Fibroblast of pulmonary artery (primary cell): ENCODE measurements at places on chromosomes 2 and 18.

- DNase-seq: no peak
These were observed 46.8 kb upstream of the DARS1 start for GRCh38 chr2:136032192-136032591.

DNA sequence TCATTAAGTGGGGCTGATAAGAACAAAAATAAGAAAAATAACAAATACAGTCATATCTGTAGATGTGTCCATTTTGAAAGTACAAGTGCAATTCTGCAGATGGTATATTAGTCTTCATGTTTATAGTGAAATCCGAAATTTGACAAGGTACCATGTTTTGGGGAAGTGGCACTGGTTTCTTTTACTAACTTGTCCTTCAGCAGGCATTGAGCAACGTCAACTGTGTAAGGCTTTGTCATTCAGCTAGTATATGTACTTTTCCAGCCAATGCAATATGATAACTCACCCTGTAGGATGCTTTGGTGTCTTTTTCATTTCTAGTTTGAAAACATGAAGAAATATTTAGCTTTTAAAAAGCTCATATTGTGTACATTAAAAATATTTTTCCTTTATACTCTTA, 139.9 kb downstream of the MCFD2 start:
- no peak for DNase-seq

GRCh38 chr18:47168913-47169312, 7.3 kb downstream of the IER3IP1 start:
- DNase-seq: no peak

DNA sequence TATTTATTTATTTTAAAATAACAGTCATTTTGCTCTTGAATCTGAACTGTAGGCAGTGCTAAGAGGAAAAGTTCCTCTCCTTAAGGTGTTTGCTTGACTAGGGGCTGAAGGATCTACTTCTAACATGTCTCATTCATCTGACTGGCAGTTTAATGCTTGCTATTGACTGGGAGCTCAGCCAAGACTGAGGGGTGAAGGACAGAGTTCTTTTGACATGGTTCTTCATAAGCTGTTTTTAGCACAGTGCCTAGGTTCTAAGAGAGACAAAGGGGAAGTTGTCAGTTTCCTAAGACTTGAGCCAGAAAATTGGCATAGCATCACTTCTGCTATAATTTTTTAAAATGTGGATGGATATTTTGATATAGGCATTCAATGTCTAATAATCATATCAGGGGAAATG, 73.0 kb downstream of the COMMD1 start:
- peak; percentile 8 for DNase-seq

- DNase-seq: no peak
These were observed 42.5 kb upstream of the ASAP2 start for GRCh38 chr2:9164112-9164608.

DNA sequence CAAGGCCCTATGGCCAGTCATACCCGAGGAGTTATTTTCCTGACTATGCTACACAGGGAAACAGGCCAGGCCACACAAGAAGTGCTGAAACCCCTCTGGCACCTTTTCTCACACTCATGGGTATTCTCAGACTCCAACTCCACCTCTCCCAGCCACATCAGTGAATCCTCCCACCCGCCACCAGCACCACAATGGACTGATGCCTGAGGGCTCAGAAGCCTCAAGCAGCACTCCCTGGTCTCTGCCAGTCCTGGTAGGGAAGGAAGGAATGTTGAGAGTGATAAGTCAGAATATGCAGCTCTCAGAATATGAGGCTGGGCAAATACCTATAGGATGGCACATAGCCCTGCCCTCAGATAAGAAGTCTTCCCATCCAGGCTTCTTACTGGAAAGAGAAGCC, 391.1 kb downstream of the ALK start:
- peak; percentile 6 for DNase-seq

DNA sequence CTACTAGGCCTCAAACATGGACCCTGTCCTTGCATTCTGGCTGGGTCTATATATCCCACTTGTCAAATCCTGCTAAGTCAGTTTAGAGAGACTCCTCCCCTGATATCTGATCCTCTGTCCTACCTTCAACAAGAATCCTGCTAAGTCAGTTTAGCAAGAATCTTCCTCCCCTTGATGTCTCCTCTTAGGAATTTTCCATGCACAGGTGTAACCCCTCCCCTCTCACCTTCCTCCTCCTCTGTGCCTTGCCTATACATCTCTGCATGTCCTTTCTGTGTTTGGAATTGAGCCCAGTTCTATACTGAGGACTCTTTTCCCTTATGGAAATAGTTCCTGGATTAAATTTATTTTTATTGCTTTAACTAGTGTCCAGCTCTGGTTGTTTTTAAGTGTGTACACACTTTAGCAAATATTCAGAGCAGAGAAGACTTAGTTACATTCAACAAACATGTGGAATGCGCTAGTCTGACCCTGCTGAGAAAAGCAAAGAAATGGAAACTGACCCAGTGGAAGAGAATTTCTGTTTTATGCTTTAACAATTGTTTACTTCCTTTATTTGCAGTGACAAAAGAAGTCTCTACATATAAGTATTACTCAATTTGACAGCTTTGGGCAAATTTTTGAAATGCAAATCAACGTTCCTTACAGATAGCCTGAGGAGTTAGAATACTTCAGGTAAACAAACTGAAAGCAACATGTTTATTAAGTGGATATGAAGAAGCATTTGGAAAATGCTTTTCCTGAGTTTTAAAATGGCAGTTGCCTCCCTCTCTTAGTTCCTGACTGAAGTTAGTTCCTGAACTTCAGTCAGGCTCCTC, 80.6 kb downstream of the RIT2 start:
- DNase-seq: no peak

DNA sequence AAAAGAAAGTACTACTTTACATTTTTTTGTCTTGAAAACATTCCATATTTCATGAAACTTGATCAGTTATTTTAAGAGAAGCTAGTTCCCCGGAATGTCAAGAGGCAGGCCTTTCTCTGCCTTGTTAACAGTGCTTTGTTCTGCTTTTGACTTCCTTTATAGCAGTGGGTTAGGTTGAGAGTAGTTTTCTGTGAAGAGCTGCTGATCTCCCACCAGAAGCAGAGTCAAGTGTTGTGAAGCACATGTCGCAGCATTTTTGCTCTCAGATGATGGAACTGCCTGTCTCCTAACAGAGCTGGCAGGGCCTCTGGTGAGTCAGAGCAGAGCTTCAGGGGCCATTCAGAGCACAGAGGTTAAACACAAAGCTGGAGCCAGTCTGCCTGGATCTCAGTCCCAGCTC, 871.8 kb downstream of the SLC4A3 start:
- peak; percentile 52 for DNase-seq

- DNase-seq: peak; percentile 46
These were observed 586.5 kb upstream of the SLC8A1 start for GRCh38 chr2:41038408-41038807.

- no peak for DNase-seq
These were observed 170.2 kb downstream of the NRP2 start for GRCh38 chr2:205852457-205852856.

- DNase-seq: peak; percentile 10
These were observed 534.9 kb upstream of the TNP1 start for GRCh38 chr2:217394510-217395351.

DNA sequence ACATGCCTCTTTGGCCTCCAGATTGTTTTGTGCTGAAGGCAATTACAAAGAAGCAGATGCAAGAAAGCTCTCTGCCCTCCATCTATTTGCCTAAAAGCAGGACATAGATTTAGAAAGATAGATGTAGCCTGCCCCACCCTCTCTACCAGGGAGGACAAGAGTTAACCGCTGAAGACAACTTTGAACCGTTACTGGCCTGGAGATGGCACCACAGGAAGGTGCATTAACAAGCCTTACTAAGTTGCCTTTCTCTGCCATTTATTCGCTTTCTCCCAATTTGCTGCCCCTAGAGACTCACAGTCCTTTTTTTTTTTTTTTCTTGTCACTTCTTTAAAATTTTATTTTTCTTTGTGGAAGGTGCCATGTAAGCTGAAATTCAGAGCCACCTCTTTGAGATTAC, 28.8 kb upstream of the RMDN2 start:
- DNase-seq: peak; percentile 26

- DNase-seq: no peak
These were observed 4.9 kb downstream of the NOP58 start for GRCh38 chr2:202270487-202270886.

GRCh38 chr18:48580066-48580465, 41.2 kb downstream of the CTIF start:
- no peak for DNase-seq

DNA sequence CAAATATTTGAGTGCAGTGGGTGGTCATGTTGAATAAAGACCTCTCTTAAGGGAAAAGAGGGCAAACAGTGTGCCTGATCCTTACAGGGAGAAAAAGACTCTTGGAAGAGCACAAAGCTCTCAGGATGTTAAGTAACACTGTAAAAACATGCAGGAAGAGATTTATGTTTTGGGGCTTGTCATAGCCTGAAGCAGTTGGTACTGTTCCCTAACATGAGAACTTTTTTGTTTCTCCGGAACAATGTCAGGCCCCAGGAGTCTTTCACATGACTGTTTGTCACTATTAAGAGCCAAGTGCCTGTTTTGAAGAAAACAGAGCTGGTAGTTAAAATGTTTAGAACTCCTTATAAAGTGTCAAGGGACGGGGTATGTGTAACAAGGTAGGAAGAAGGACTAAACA, 83.7 kb upstream of the B3GNT2 start:
- DNase-seq: peak; percentile 16

DNA sequence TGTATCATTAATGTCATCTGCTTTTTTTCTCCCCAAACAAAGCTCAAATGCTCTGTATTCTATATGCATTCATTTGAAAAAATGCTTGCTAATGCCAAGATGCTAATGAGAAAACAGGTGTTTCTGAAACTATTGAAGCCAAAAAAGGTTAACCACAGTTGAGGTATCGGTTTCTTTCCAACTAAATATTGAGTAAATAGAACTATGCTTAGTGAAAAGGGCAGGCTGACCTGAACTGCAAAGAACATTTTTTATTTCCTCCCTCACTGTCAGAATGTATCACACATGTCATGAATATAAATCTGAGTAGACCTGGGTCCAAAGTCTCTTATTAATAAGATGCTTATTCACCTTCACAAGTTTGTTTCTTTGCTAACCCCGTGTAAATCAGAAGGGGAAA, 866.6 kb downstream of the CPS1 start:
- no peak for DNase-seq

GRCh38 chr2:873651-874580, 76.7 kb upstream of the SNTG2 start:
- no peak for DNase-seq

- peak; percentile 92 for DNase-seq
These were observed 193.0 kb upstream of the RGPD4 start for GRCh38 chr2:107633580-107634147.

DNA sequence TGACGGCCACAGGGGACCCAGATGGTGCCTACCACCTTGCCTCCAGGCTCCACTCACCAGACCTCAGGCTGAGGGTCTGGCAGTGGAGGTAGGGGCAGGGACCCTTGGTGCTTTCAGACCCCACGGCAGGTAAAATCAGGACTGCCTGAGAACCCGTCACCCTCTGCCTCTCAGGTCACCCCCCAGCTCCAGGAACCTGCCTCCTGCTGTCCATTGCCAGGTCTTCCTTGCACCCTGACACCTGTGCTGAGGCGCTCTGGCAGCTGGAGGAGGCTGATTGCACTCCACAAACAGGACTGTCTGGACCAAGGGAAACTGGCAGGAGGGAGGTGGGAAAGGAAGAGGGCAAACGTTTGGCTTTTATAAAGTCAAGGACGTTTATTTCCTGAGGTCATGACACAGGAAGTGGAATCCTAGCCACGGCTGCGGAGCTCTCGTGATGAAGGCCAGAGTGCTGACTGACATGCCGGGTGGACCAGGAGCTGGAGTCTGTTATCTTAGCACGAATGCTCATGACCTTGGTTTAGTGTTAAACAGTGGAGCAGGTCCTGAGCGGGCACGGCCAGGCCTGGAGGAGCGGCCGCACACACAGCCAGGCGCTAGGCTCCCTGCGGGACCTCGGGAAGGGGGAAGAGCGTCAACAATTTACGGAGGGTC, 40.5 kb downstream of the ANO7 start:
- DNase-seq: no peak

DNA sequence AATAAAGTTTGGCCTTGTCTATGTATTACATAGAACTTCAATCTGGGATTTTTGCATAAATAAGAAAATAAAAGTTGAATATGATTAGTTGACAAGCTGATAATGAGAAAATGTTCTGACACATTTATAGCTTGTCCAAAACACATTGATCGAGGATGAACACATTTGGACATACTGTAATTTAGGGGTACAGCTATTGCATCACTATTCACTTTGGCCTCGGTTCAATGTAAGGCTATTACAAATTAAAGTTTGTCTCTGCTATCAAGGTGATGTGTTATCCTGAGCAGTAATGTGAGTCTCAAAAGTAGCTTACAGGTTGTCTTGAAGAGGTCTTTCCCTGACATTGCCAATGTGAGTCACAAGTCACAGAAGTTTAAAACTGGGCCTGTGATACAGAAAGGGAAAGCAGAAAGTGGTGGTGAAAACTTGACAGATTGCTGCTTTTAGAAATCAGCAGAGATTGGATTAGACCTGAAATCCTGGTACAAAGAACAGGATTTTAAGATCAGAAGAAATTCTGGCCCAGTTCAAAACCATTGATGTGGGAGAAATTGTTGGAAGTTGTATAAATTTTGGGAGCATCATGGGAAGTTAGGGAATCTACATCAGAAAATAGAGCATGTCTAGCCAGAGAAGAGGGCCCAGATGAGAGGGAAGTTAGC, 674.1 kb downstream of the NYAP2 start:
- no peak for DNase-seq

DNA sequence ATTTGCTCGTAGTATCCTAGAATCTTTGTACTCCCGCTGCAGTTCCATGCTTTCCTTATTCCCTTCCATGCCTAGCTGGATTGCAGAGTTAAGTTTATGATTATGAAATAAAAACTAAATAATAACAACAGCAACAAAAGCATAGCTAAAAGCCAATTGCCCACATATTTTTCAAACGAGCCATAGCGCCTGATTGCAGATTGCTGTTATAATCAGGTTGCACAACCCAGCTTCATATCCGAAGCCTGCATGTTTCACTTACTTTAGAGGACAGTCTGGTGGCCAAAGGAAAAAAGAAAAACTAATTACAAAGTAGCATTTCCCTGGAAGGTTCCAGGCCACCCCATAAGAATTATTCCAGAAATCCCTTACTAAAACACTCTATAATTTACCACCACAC, 31.9 kb upstream of the PNO1 start:
- DNase-seq: no peak

DNA sequence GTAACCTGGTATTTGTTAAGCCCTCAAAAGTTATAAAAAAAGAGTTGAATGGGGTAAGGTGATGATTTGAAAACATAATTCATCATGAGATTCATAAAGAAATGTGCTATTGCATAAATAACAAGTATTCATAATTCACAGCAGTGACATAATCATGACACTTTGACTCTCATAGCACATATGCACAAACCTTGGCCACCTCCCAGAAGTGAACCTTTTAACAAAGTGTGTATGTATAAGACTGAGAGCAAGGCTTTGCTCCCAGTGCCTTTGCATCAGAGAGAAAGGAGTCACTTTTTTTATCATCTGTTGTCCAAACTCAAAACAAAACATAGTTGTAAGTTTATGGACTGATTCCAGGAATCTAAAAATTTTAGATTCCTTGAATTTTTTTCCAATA, 15.0 kb upstream of the HTR2B start:
- no peak for DNase-seq

- DNase-seq: no peak
These were observed 941 bp upstream of the SGO2 start for GRCh38 chr2:200525066-200525465.

- DNase-seq: peak; percentile 71
These were observed 17.9 kb downstream of the CAPN10 start for GRCh38 chr2:240604291-240604938.

- no peak for DNase-seq
These were observed 53.6 kb downstream of the CDK15 start for GRCh38 chr2:201859949-201860348.
